ENCODE measurements at places on chromosomes 13 and 19. TPM values are rescaled to one million over a fixed set of nuclear protein-coding genes. Genes with fewer than 3 reads are reported as not detected.

- DNase-seq = no peak
Measured at GRCh38 chr13:26786651-26787295, 26.2 kb upstream of the GPR12 start.

NXNL1 gene
- not detected for total RNA-seq

- no peak for DNase-seq
Measured at GRCh38 chr13:100269837-100270236, 180.9 kb downstream of the PCCA start.

DNA sequence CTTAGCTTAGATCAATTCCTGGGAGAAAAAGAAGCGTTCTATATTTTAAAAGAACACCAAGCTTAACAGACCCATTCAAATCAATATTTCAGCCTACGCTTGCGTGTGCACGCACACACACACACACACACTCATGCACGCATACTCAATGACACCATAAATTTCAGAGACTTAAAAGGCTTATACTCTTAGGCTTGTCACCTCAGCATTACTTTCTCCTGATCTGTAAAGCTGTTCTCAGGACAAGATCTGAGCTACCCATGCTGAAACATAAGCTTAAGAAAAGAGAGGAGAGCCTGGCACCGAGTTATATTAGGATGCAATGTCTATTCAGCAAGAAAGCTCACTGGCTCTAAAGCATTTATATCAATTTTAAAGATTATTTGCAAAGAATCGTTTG, 368.5 kb downstream of the FGF14 start:
- no peak for DNase-seq

KCNN1 gene
- not detected for total RNA-seq

APC2 gene
- not detected for total RNA-seq

DNA sequence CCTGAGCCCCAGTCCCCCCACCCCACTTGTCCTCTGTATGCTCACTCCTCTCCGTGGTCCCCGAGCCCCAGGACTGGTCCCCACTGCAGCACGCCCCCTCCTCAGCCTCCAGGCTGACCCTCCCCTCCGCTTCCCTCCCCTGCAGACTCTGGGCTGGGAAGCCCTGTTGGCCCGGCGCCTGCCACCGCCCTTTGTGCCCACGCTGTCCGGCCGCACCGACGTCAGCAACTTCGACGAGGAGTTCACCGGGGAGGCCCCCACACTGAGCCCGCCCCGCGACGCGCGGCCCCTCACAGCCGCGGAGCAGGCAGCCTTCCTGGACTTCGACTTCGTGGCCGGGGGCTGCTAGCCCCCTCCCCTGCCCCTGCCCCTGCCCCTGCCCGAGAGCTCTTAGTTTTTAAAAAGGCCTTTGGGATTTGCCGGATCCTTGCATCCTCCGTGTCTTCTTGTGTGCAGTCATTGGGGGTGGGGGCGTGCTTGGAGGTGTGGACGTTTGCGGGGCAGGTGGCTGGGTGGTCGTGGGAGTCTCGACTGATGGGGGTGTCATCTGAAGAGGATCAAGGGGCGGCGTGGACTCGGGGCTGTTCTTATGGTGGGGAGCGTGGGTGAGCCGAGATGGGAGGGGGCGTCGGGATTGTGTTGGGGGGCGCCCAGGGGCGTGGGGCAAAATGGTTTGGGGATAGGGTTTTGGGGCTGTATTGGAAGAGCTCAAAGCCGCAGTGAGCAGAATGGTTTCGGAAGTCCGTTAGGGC, 3.5 kb downstream of the PTGER1 start:
- no peak for DNase-seq

DNA sequence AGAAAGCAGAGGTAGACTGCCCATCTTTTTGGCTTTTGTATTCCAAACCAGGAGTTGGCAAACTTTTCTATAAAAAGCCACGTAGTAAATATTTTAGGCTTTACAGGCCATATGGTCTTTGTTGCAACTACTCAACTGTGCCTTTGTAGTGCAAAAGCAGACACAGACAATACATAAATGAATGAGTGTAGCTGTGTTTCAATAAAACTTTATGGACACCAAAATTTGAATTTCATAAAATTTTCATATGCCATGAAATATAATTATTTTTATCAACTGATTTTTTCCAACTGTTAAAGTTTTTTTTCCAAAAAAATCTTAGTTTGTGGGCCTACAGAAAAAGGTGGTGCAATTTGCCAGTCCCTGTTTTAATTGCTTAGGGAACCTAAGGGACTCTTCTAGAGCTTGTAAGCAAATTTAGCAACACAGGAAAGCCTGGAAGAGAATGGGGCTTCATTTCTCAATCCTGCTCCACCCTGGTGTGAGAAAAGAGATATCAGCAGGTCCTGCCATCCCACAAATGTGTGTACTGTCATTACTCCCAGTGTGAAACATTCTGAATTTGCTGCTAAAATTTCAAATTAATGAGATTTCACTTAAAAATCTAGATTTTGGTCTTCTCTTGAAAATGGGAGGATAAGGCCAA, 194.2 kb downstream of the RGCC start:
- DNase-seq = no peak

DNA sequence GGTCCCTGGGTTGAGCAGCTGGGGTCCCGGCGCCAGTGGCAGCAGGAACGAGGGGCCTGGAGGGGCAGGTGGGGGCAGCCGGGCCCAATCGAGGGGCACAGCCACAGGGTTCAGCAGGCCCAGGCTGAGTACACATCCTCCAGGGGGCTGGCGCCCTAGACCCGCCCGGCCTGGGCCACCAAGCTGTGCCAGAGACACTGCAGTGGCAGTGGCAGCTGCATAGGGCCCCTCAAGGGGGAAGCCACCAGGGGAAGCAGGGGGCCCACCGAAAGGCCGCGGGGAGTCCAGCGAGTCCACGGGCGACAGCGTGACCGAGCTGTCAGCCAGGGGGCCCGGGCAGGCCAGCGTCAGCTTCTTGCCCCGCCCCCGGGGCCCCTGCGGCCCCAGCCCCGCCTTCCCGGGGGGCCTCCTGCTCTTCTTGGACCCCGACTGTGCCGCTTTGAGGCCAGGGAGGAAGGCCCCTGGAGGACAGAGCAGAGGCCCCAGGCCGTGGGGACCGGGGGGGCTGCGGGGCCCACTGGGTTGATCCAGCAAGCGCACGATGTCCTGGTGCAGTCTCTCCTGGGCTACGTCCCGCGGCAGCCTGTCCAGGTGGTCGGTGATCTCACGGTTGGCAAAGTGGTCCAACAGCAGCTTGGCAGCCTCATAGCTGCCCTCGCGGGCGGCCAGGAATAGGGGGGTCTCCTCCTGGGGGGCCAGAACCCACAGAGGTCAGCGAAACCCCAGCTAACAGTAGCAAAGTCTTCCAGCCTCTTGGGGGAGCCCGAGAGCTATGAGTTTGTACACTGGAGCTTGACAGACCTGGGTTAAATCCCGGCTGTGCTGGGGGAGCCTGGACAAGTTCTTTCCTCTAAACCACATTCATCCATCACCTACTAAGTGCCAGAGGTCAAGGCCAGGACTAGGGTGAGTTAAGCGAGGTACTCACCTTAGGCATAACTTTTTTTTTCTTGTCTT, 39.5 kb downstream of the NOTCH3 start:
- no peak for DNase-seq
